ENCODE measurements at places on chromosomes 1 and 21. TPM values are rescaled to one million over a fixed set of nuclear protein-coding genes. Genes with fewer than 3 reads are reported as not detected.
A peak's percentile ranks its signal among the peaks of the same experiment; 100 is the strongest.

GRCh38 chr1:66834926-66835325, 33.9 kb upstream of the INSL5 start:
- no peak for DNase-seq

GRCh38 chr1:198300451-198300850, 143.7 kb downstream of the NEK7 start:
- no peak for DNase-seq

DNA sequence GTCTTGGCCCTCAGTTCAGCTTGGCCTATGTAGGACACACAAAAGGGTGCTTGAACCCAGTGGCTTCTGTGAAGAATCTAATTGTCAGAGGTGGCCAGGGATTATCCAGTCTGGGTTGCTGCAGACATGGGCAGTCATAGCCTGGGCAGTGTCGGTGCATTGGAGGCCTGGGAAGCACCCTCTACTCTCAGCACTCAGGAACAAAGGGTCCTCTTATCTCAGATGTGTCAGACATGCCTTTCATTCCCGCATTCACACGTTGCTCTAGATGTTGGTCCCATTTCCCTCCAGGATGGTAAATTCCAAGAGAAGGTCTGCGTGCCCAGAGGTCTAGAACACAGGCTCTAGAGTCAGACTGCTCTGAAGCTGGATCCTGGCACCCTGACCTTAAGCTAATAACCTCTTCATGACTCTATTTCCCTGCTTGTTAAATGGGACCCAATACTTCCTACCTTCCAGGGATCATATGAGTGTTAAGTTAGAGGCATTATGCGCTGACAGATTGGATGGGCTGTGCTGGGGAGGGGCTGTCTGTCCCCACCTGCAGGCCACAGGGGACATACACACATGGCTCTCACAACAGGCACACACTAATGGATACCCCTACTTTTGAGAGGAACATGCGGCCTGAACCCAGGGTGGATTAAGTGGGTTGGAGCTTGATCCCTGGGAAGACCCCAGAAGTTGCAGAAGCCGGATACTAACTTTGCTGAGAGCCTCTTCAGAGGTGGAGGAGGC, 16.5 kb upstream of the EDN2 start:
- no peak for DNase-seq

DNA sequence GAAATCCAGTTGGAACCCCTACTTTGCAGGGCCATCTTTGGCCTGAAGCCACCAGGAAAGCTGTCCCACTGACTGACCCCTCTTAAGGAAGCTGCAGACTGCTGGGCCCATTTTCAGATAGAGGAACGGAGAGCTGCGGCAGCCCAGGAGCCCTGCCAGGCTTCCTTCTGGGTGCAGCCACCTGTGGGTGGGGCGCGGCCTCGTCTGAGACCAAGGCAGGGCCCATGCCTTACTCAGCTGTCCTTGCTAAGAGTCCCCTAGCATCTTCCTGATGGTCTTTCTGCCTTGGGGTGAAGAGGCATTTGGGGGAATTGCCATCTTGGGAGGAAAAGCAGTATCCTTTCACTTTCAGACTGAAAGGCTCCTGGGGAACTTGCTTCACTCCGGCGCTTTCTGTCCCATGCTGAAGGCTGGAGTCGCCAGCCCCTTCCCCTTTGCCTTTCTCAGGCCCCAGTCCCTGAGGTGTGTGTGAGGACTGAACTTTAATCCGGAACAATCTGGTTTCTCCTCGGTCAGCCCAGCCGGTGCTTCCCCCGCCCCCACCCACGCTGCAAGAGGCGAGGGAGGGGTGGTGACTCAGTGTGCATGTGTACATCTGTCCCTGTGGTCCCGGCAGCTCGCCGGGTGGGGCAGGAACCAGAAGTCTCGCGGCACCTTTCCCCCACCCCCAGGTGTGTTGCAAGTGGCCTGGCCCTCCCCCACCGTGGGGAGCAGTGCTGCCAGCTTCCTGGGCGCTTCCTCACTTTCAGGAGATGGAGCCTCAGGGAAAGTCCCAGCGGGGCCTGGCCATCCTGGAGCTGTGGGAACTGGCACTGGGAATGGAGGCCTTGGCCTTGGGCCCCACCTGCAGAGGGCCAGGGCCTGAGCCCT, 5.1 kb downstream of the ZC3H12A start:
- DNase-seq = no peak

DNA sequence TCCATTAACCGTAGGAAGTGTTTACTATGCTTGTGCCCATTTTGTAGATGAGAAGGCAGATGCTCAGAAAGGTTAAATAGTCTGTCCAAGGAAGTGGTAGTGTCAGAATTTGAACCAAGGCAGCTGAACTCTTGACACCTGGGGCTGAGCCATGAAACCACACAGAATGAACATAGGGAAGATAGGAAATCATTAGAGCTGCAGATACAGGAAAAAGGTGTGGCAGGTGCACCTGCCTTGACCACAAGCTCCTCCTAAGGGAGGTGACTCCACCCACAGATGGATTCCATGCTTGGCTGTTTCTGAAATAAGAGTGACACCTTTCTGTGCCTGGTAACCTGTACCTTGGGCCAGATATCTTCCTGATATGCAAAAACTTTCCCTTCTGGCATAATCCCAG, 69.9 kb upstream of the IGSF21 start:
- DNase-seq = no peak

The FLG2 gene
- total RNA-seq = not detected

DNA sequence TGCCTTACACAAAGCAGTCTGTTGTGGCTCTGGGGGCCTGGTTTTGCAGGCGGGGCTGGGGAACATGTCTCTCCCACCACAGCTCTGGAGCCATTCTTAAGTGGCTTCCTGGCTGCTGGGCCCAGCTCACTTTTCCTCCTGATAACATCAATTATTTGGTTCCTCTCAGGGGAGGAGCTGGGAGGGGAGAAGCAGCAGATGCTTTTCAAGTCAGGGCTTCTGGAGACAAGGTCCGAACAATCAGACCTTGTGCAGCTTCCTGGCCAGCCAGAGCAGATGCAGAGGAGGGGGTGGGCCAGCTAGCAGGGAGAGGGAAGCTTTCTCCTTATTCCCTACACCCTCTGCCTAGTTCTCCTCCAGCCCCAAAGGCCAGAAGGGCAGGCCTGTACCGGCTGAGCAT, 3.7 kb upstream of the PAQR6 start:
- DNase-seq = no peak

- no peak for DNase-seq
Observed at GRCh38 chr1:61119085-61119484, 36.7 kb downstream of the NFIA start.

The HSD17B7 gene
- 42.8 TPM for total RNA-seq

The RNF186 gene
- not detected for total RNA-seq

DNA sequence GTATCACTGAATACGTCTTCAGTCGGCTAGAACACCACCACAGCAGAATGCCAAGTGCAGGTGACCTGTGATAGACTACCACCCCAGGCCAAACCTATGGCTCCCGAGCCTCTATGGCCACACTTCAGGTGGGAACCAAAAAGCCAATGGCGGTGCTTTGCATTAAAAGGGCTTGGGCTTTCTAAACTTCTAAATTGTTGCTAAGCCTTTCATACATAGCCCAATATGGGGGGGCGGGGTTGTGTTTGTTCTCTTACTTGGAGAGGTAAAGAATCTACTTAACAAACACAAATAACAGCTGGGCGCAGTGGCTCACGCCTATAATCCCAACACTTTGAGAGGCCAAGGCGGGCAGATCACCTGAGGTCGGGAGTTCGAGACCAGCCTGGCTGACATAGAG, 19.7 kb downstream of the USP48 start:
- DNase-seq = peak; percentile 30

The LCE1F gene
- total RNA-seq = not detected

The CNKSR1 gene
- total RNA-seq = 11.3 TPM

- DNase-seq = no peak
Observed at GRCh38 chr1:64755361-64755760, 10.5 kb downstream of the RAVER2 start.

The HUNK gene
- total RNA-seq = 14.8 TPM

DNA sequence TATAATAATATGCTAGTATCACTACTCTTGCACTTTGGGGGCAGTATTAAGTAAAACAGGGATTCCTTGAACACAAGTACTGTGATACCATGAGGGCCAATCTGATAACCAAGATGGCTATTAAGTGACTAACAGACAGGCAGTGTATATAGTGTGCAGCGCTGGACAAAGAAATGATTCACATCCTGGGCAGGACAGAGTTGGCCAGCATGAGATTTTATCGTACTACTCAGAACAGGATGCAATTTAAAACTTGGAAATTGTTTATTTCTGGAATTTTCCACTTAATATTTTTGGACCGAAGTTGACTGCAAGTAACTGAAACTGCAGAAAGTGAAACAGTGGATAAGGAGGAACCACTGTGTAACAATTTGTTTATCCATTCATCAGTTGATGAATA, 74.6 kb downstream of the DNTTIP2 start:
- no peak for DNase-seq

DNA sequence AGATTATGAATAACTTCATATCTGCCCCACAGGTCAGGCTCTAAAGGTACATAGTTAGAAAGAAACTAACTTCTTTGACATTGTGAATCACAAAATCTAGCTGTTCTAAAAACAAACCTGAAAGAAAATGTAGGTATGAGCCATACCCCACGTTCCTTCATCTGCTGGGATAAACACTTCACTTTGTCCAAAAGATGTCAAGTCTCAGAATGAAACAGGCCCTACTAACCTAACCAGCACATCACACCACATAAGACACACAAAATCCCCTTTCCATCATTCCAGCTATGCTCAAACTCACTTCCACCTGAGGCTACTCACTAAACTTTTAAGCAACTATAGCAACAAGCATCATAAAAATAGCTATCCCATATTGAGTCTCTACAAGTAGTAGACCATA, 65.2 kb upstream of the GJA5 start:
- DNase-seq = no peak

DNA sequence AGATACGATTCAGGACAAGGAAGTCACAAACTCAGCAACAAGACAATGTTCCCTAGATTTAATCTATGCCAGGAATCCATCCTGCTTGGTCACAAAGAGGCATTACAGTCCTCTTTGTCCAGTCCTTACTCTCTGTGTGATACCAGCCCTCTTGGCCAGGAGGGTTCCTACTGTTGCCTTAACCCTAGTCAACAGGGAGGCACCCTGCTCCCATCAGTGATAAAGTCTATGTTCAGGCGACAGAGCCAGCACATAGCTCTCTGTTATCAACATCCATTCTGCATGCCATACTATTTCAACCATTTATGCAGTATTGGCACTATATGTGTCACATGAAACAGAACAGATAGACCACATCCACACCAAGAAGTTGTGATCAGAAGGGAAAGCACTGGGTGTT, 4.4 kb upstream of the NPL start:
- DNase-seq = no peak

The TBX19 gene
- 0.82 TPM for total RNA-seq

- no peak for DNase-seq
Observed at GRCh38 chr1:213123536-213123935, 72.5 kb downstream of the RPS6KC1 start.

- peak; percentile 76 for DNase-seq
Observed at GRCh38 chr1:118151312-118151937, 33.6 kb downstream of the SPAG17 start.

- no peak for DNase-seq
Observed at GRCh38 chr1:240426051-240426450, 185.9 kb downstream of the GREM2 start.

The MX2 gene
- 9.2 TPM for total RNA-seq

GRCh38 chr1:235073968-235074522, 54.6 kb downstream of the TOMM20 start:
- no peak for DNase-seq

DNA sequence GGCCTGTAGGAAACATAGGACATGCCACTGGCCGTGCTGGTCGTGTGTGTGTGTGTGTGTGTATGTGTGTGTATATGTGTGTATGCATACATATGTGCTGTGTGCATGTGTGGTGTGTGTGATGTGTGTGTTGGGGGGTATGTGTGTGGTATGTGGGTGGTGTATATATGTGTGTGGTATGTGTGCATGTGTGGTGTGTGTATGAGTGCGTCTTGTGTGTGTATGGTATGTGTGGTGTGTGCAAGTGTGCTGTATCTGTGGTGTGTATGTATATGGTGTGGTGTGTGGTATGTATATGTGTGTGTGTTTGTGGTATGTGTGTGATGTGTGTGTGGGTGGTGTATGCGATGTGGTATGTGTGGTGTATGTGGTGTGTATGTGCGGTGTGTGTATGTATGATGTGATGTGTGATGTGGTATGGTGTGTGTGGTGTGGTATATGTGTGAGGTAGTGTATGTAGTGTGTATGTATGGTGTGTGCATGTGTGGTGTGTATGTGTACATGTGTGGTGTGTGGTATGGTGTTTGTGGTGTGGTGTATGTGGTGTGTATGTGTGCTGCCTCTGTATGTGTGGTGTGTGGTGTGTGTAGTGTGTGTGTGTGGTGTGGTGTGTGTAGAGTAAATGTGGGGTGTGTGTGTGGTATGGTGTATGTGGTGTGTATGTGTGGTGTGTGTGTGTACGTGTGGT, 120.8 kb upstream of the CACHD1 start:
- no peak for DNase-seq

GRCh38 chr1:196723325-196724185, 51.1 kb upstream of the CFHR3 start:
- DNase-seq = peak; percentile 92

Measured in GM23338 (cell line).